Stimulated activated CD4-positive, alpha-beta T cell treated with anti-CD3 and anti-CD28 coated beads, TNF-alpha, amount 100 ng/mL, for 4 hours (primary cell): ENCODE measurements at places on chromosomes 1 and 21.

- no peak for DNase-seq
Measured at GRCh38 chr1:18710002-18710401, 79.4 kb downstream of the PAX7 start.

DNA sequence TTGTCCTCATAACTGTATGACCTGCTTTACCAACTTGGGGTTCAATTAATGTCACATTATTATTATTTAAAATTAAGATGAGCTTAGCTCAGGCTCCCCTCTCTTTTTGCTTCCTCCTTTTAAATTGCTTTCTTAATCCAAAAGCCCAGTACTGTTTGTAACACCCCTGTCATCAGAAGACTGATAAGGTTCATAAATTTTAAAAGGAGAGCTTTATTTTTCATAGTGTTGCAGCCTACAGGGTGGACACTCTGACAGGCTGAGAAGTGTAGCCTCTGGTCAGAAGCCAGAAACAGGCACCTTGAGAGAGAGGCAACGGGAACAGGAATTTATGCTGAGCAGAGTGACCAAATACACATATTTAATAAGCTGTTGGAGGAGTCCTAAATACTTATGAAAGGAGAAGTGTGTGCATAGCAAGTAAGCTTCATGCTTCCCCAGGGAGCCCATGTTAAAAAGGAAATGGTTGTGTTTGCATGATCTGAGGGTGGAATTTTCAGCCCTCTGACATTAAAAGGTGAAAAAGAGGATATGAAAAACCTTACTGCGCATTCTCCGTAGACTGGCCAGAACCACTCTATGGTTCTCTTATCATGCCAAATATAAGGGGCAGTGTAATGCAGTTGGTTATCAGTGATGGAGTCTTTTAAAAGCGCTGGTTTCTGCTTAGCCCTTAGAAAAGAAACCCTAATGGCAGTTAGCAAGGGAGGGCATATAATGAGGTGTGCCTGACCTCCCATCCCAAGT, 30.5 kb upstream of the FGGY start:
- no peak for DNase-seq

DNA sequence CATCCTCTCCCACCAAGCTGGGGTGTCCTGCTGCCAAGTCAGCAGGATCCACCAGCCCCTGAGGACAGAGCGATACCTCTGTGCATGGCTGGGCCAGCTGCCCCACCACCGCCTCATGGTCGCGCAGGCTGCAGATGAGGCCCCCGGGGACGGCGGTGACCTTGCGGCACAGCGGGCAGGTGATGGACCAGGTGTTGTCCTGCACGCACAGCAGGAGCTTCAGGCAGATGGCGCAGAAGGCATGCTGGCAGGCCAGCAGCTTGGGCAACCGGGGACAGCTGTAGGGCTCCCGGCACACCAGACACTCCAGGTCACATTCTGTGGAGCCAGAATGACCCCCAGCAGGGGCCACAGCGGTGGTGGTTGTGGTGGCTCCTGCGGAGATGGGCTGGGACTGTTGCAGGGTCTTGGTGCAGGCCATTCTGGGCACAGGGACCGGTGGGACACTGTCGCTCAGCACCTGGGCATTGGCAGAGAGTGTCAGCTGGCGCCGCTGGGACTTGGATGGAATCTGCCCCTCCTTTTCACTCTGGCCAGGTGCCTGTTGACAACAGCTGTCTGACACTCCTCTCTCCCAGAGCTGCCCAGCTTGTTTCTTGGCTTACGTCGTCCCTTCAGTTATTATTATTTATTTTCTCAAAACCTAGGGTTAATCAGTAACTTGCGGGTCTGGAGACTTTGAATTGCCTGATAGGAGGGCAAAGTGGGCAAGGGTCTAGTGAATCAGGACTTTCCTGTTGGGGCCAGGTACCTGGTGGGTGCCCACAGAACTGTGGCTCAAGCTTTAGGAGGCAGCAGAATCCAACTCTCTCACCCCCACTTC, at the start of gene RNF186:
RNF186 (minus strand) TSS at position 603 of the 823 bp plus-strand sequence; CDS start at position 421, 182 bp downstream.
- no peak for DNase-seq

DNA sequence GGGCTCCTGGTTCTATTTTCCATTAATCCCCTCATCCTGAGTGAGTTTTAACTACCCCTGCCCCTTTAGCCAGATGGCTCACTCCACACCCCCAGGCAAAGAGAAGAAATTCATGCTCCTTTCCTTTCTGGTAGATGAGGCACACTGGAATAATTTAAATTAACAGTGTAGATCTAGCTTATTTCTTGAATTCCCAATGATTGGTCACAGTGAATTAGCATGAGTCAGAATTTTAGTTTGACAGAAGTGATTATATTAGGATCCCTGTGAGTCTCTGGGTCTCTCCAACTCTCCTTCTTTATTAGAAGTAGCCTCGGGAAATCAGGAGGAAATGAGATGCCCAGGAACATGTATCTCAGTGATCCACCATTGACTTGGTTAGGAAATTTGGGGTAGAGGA, 103.1 kb upstream of the KAZN start:
- DNase-seq = no peak

DNA sequence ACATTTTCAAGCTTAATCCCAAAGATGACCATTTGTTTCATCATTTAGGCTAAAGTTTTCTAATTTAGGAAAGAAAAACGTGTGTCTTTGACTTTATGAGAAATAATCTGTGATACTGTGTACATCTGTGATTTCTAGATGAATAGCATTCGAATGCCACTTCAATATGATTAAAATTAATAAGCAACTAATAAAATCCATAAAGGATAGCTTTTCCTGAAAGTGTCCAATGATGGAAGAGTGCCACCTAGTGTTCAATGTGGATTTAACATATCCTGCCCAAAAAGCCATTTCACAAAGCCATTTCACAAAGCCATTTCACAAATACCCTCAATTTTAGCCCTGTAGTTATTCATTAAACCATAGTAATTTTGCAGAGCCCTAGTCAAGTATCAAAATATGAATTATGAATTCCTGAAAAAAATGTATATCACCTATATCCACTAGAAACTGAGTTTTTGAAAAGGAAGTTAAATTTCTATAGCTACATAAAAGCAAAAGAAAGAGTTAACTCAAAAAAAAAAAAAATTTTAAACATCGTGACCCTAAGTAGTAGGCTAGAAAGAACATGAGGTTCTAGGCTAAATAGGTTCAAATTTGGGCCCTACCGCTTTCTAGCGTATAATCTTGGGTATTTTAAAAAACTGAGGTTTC, 19.1 kb downstream of the NME7 start:
- DNase-seq = no peak

DNA sequence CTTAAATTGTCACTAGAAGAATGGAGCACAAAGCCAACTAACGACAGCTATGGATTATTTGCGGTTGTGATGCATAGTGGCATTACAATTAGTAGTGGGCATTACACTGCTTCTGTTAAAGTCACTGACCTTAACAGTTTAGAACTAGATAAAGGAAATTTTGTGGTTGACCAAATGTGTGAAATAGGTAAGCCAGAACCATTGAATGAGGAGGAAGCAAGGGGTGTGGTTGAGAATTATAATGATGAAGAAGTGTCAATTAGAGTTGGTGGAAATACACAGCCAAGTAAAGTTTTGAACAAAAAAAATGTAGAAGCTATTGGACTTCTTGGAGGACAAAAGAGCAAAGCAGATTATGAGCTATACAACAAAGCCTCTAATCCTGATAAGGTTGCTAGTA, 13.5 kb downstream of the USP1 start:
- DNase-seq = no peak

- no peak for DNase-seq
Measured at GRCh38 chr1:151940541-151940940, 31.2 kb upstream of the THEM4 start.

DNA sequence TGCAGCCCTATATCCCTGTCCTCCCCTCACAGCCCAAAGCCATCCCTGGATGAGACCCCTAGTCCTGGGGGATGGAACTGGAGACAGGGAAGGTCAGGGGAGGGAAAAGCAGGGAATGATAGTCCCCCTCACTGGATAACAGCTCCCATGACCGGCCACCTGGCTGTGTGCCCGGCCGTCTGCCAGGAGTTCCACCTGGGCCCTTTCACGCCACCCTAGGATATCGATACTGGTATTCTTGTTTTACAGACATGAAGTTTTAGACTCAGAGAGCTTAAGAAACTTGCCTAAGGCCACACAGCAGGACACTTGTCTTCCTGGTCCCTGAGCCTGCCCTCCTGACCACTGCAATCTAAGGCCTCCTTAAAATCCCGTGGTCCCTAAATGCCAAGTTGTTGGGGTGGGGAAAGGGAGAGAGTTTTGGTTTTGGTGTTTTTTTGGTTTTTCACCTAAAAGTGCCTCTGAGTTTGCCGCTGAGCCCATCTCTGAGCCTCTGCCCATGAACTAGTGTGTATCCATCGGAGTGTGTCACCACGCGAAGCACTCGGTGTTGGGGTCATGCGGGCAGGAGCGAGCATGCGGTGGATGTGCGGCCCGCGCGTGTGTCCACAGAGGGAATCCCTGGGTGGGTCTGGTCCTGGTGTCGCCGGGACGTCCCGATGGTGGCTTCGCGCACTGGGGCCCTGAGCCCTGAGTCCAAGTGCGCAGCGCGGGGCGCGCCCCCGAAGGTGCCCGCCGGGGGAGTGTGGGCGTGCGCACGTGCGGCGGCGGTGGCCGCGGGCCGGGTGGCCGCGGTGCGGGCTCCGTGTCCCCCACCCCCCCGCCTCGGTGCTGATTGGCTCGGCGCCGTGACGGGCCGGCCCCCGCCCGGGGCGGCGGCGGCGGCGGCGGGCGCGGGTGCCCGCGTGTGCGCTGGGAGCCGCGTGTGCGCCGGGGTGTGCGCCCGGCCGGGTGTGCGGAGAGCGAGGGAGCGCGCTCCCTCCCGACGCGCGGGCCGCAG, at the start of gene EPHA8:
EPHA8 (plus strand) TSS at position 906 of the 1,000 bp plus-strand sequence. CDS start 147 bp downstream, outside the sequence.
- no peak for DNase-seq

DNA sequence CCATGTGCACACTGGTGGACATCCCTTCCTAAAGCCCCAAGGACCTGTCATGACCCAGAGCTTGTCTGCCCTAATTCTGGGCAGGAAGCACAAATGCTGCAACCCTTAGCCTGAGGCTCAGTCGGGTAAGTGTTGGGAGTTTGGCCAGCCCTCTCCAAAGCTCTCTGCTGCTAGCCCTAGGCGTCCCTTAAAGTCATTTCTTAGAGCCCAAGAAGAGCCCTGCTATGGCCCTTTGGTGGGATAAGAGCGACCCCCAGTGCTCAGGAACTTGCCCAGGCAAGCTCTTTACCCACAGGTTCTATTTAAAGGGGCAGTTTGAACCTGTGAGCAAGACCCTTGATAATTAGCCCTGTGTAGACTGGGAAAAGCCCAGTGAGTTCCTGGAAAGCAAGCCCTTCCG, 356.8 kb downstream of the RRAGC start:
- DNase-seq = no peak

GRCh38 chr21:16418642-16419041, 688.9 kb downstream of the USP25 start:
- DNase-seq = no peak

DNA sequence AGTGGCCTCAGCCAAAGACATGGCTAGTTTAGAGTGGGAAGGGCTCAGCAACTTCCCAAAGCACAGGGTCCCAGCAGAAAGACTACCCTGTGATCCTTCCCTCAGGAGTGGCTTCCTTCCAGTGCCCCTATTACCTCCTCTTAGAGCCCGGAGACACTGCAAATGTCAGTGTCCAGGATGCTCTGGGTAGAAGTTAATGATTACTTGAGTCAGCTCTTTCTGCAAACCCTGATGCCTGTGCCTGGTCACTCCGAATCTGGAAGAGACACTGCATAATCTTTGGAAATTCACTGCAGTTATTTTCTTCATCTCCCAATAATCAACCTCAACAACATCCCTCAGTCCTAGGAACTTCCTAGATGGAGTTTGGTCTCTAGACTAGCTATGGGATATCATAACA, 27.2 kb upstream of the MGST3 start:
- no peak for DNase-seq

DNA sequence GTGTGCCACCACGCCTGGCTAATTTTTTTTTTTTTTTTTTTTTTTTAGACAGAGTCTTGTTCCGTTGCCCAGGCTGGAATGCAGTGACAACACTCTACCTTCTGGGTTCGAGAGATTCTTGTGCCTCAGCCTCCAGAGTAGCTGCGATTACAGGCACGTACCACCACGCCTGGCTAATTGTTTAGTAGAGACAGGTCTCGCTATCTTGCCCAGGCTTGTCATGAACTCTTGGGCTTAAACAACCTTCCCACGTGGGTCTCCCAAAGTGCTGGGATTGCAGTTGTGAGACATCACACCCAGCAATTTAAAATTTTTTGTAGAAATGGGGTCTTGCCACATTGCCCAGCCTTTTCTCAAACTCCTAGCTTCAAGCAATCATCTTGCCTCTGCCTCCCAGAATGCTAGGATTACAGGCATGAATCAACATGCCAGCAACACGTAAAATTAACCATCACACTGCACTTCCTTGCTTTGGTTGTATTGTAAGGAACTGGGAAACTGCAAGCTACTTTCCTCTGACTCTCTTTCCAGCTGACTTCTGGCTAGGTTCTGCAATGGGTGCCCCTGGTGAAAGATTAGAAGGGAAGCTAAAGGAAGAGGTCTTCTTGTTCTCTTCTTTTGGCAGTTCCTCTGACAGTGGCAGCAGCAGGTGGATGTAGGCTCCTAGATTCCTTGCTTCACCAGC, 13.9 kb upstream of the IL6R start:
- no peak for DNase-seq

GRCh38 chr1:147050654-147051053, 112.5 kb downstream of the NBPF12 start:
- no peak for DNase-seq

DNA sequence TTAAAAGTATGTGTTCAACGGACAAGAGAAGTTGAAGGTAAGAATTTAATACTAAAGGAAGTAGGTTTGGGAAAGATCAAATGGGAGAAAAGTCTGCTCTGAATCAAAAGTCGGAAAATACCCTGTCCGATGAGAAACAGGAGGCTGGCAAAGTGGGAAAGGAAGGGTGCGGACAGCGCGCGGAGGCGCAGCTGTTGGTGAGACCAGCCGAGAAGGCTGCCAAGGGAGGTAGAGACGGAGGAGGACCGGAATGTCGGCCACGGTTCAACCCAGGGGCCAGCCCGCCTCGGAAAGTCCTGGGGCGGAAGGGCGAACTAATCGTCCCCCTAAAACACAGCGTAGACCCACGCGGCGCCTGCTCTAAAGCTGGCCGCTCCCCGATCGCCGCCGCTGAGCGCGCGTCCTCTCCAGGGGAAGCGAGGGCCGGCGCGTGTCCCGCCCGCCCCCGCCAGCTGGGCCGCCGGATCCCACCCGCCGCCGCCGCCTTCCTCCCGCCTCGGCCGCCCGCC, 639 bp upstream of the SPATA1 start:
- no peak for DNase-seq

DNA sequence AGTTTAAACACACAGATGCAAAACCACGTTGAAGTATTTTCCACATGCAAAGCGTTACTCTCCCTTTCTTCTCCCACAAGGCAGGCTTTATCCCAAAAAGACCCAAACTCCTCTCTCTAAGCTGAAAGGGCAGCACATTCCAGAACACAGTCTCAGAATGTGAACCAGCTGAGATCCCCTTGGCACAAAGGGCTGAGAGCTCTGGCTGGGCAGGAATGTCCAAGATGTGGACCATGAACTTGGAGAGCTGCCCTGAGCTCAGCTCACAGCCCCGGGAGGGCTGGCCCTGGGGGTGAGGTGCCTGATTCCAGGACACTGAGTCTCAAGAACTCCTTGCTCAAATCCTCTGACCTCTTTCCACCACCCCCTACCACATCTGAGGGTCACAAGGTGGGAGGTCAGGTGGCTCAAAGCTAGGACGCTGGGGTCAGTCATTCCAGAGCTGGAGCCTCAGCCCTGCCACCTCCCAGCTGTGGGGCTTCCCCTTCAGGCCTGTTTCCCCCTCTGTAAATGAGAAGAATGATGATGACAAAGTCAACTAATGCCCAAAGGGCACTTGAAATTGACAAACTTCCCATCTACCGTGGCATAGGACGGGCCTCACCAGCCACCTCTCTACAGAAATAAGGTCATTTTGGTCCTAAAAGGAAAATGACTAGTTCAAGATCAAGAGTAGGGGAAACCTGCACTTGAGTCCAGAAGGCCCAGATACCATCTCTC, 11.5 kb downstream of the ALDH4A1 start:
- no peak for DNase-seq
